ENCODE measurements at places on chromosomes 16 and 17.

DNA sequence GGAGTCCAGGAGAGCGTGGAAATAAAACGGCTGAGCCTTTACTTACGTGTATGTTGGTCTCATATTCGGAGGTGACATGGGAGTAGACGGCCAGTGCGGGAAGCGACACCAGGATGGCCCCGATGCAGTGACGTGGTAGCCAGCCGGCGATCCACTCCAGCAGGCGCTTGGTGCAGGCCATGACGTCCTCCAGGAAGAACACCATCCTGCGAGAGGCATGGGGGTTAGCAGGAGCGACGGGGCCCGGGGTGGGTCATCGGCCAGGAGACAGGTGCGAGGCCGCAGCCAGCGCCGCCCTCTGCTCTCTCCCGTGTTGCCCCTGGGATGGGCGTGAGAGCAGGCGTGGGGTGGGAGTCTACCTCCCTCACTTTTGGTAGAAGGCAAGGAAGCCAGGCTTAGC, 98.6 kb upstream of the CREBBP start:
- no peak for DNase-seq

DNA sequence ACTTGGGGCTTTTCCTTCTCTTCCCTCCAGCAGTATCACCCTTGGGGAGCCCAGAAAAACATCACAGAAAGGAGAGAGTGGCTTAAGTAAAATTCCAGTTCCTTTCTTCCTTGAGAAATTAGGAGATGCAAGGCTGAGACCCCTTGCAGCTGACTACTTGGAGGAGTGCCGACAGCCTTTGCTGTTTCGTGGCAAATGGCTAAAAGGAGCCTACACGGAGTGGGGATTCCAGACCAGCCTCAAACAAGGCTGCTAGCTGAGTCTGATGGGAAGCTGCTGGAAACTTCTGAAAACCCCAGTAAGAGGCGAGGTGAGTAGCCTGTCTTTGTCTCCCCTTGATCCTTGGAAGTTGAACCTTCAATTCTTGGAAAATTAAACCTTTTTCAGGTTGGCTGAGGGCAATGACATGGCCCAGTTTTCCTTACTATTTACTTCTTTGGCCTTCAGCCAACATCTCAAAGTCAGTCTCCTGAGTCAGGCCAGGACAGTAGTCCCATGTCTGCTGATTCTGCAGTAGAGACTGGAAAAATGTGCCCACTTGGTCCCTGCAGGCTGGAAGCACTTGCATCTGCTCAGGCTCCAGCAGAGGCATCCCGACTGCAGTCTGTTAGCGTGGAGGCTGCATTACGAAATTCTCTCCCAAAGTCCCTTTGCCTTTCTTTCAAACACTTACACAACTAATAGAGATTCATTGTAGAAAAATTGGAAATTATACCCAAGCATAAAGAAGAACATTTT, 23.4 kb downstream of the SMIM36 start:
- DNase-seq = no peak

GRCh38 chr16:19505600-19506303, 16.1 kb downstream of the GDE1 start:
- DNase-seq = no peak

GRCh38 chr17:80781807-80782277, 209.8 kb upstream of the CHMP6 start:
- peak; percentile 50 for DNase-seq

DNA sequence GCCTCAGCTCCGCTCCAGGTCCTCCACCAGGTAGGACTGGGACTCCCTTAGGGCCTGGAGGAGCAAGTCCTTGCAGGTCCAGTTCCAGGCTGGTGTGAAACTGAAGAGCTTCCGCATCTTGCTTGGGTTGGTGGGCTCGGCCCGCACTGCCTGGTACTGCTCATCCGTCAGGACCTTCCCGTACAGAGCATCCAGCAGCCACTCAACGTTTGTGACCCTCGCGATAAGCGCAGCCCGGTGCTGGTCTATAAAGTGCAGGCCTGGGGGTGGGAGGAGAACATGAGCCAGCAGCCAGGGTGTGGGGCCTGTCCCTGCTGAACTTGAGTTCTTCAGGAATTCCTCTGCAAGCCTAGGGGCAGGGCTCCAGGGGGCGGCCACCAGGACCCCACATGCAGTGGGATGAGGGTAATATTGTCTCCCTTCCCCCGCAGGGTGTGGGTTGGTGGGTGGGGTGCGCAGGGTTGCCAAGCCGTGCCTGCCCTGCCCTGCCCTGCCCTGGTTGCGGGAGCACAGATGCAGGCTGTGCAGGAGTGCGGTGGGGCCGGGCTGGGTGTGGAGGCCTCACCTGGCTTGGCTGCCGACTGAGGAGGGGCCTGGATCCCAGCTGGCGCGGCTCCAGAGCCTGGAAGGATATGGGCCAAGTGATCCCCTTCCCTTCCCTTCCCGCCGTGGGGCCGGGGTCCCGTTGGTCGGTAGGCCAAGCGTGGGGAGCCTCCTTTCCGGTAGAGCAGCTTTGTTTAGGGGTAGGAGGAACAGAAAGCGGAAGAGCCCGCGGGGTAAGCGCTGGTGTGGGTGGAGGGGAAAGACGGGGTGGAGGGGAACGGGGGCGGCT, 762 bp downstream of the PYCARD start:
- DNase-seq = no peak

GRCh38 chr17:66604376-66604775, 230.5 kb upstream of the CACNG5 start:
- no peak for DNase-seq

DNA sequence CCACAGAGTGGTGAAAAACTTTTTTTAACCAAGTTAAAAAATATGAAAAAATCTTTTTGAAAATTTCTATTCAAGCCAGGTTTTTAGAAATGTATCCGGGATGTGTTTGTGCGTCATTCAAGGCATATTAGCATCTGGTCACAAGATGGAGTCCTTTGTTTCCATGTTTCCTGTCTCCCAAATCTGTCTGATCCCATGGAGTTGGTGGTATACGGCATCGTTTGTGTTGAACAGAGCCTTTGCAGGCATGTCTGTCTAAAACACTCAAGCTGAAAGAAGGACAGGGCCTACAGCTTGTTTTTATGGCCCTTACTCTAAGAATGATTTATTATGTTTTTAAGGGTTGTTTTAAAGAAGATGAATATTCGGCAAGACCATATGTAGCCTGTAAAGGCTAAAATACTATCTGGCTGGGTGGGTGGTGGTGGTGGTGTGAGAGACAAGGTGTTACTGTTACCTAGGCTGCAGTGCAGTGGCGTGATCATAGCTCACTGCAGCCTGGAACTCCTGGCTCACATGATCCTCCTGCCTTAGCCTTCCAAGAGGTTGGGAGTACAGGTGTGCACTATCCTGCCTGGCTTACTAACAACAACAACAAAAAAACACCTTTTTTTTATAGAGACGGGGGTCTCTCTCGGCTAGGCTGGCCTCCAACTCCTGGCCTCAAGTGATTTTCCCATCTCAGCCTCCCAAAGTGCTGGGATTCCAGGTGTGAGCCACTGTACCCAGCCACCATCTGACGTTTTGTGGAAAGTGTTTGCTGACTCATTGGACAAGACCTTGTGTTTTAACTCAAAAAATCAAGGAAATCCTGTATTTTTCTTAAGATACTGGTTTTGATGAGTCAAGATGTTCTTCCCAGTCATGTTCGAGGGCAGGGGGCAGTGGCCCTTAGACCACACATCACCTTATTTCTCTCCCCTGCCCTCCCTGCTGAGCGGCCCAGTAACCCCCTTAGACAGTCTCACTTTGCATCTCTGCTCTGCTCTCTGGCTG, 52.2 kb downstream of the NDE1 start:
- DNase-seq = no peak
